ENCODE measurements at places on chromosomes 5 and 9. TPM values are rescaled to one million over a fixed set of nuclear protein-coding genes. Genes with fewer than 3 reads are reported as not detected.

- H3K36me3 ChIP-seq: no peaks in the 10 kb centered on the region
- no peaks in the 10 kb centered on the region for H3K27me3 ChIP-seq
- H3K4me1 ChIP-seq: peaks cover 24% of the 10 kb centered on the region
- H3K4me3 ChIP-seq: no peak overlapping the region
- H3K27ac ChIP-seq: no peak overlapping the region
These were observed 59.7 kb downstream of the ZNF618 start for GRCh38 chr9:113935677-113936380.

Gene SGCD
- total RNA-seq: 33.3 TPM

DNA sequence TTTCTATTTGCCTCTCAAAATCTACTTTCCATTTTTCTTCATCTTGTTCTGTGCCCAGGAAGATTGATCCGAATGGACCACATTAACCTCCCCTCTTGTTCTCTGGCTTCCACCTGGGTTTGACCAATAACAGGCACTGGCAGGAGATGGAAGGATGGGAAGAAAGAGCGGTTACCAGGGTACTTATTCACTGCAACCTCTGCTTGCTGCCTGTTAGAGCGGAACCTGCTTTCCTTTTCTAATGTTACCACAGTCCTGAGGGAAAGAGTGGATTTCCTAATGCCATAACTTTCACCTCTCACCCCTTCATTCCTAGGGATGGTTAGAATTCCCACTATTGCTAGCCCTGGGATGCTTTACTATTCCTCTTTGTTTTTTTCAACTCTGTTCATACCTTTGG, 262.1 kb downstream of the RFX3 start:
- no peaks in the 10 kb centered on the region for H3K27me3 ChIP-seq
- no peak overlapping the region for H3K27ac ChIP-seq
- no peaks in the 10 kb centered on the region for H3K36me3 ChIP-seq
- H3K4me3 ChIP-seq: no peak overlapping the region
- DNase-seq: no peak

Gene ANKRD18B
- 0.59 TPM for total RNA-seq

Gene C9orf43
- total RNA-seq: 0.36 TPM

Gene SPATA31E1
- not detected for total RNA-seq

DNA sequence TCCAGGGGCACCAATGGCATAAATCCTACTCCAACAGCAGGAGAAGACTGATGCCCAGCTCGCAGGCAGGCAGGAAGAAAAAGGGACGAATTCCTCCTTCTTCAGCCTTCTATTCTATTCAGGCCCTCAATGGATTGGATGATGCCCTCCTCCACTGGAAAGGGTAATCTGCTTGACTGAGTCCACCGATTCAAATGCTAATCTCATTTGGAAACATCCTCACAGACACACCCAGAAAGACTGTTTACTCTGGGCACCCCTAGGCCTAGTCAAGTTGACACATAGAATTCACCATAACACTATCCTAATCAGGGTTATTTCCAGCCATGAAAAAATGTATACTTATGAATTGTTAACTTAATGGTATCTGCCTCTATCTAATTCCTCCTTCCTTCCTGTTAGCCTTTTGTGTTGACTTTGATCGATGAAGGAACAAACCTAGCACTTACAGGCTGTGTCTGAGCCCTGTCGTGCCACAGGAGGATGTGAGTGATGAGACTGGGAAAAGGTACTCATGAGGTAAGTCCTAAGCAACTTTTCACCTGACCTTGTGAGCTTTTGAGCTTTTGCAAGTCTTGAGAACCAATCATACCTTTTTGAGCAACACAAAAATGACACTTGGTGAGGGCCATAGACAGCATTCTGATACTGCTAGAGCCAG, 36.5 kb downstream of the FOXD1 start:
- H3K4me3 ChIP-seq: no peak overlapping the region
- H3K36me3 ChIP-seq: no peaks in the 10 kb centered on the region
- peaks cover 28% of the 10 kb centered on the region for H3K4me1 ChIP-seq
- H3K27me3 ChIP-seq: no peaks in the 10 kb centered on the region

DNA sequence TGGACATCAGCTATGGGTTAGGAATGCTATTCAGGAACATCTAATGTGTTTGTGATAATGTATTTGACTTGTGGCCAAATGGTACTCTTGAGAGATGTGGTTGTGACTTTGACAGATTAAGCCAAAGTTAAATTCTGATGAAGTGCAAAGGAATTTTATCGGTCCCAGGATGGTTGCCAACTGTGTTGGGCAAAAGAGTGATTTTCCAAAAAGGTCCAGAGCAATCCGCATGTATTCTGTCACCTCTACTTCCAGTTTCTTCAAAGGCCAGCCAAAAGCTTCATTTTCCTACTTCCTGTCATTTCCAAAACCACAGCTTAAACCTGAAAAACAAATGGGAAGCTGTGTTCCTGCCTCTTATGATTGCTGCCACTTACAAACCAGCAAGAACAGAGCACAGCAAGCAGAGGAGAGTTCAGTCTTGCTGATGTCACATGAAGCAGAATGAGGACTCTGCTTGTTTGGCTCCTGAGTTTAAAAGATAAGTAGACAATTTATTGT, 59.8 kb downstream of the MARCHF3 start:
- no peak overlapping the region for H3K4me3 ChIP-seq
- H3K27me3 ChIP-seq: no peaks in the 10 kb centered on the region
- H3K27ac ChIP-seq: no peak overlapping the region
- H3K4me1 ChIP-seq: peaks cover 21% of the 10 kb centered on the region
- peak; percentile 70 for DNase-seq
- H3K36me3 ChIP-seq: no peaks in the 10 kb centered on the region

Gene TMC1
- total RNA-seq: not detected

Gene PIP5K1B
- total RNA-seq: not detected

Gene CDX1
- 0.36 TPM for total RNA-seq

- no peaks in the 10 kb centered on the region for H3K36me3 ChIP-seq
- H3K27ac ChIP-seq: no peak overlapping the region
- H3K27me3 ChIP-seq: no peaks in the 10 kb centered on the region
- H3K4me1 ChIP-seq: peaks cover 44% of the 10 kb centered on the region
- no peak for DNase-seq
These were observed 215.9 kb downstream of the NXNL2 start for GRCh38 chr9:88750832-88751360.

Data from osteoblast (primary cell).